Activated CD4-positive, alpha-beta memory T cell treated with anti-CD3 and anti-CD28 coated beads for 36 hours (primary cell): ENCODE measurements at places on chromosomes 12 and 14. TPM values are rescaled to one million over a fixed set of nuclear protein-coding genes. Genes with fewer than 3 reads are reported as not detected.

MPHOSPH9 gene
- 88.8 TPM for total RNA-seq

DNA sequence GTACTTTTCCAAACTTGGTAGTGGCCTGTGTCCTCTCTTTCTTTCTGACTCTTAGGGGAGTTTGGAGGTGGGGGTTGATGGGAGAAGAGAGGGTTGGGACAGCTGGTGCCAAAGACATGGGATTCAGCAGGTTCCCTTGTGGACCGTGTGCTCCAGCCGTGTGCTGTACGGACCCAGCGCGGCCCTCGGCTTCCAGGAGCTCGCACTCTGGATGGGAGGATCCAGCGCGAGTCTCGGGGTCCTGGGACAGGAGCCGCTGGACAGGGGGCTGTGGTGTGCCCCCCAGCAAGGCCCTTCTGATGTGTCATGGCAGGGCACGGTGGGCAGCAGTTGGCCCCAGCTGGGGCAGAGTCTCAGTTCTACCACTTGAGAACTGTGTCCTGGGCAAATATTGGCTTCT lies 45.0 kb upstream of the TSPAN9 start:
- DNase-seq: no peak

GRCh38 chr12:49059045-49059298 lies 1.6 kb downstream of the KMT2D start:
- DNase-seq: peak; percentile 15

GRCh38 chr14:73995977-73996378 lies 23.1 kb downstream of the ENTPD5 start:
- DNase-seq: no peak

- no peak for DNase-seq
Measured at GRCh38 chr12:6132496-6132895, 8.0 kb upstream of the VWF start.

GRCh38 chr12:24945845-24946244 lies 3.1 kb downstream of the BCAT1 start:
- DNase-seq: no peak

DNA sequence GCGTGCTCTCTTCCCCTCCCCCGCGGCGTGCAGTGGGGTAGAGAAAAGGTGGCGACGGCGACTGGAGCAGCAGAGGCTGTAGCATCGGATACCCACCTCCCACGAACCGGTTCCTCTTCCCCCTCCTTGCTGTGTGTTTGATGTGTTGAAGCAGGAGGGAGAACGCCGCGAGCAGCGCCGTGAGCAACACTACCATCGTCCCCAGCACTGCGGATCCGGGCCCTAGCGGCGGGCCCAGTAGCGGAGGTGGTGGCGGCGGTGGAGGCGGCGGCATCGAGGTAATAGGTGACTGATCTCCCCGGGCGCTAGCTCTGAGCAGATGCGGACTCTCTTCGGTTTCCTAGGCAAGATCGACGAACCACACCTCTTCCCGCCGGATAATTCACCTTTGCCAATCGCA lies 132.9 kb upstream of the AEBP2 start:
- DNase-seq: no peak

GRCh38 chr12:59429766-59430165 lies 166.1 kb upstream of the SLC16A7 start:
- no peak for DNase-seq

MYO1H gene
- not detected for total RNA-seq

DNA sequence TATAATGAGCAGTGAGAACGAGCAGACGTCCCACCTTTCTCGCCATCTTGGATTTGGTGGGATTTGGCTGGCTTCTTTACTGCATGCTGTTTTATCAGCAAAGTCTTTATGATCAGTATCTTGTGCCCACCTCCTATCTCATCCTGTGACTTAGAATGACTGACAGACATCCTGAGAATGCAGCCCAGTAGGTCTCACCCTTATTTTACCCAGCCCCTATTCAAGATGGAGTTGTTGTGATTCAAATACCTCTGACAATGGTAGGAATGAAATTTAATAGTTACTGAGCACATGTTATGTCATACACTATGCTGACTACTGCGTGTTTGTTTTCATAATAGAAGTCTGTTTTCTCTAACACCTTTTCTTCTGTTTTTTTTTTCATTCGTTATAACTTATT lies 1.9 kb downstream of the TMTC3 start:
- DNase-seq: no peak

B3GNT4 gene
- total RNA-seq: 3.6 TPM
